ENCODE measurements at places on chromosomes 2 and 18.

DNA sequence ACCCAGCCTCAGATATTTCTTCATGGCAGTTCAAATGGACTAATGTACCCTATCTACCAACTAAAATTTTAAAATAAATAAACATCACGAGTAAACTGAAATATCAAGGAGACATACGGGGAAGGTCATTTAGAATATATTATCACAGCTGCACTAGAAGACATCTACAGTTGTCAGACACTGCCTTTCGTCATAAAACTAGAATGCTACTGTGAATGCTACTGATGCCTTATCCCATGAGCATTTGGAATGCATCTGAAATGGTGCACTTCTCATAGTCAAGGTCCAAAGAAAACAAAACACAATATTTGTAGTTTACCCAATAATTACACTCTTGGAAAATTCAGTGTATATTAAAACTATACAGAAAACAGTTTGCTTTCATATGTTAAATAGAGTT, 165.2 kb downstream of the MREG start:
- DNase-seq: no peak

GRCh38 chr2:74037379-74037860, 52.7 kb downstream of the TET3 start:
- peak; percentile 68 for DNase-seq

- DNase-seq: no peak
These were observed 35.1 kb downstream of the MAPRE2 start for GRCh38 chr18:35076135-35076924.

DNA sequence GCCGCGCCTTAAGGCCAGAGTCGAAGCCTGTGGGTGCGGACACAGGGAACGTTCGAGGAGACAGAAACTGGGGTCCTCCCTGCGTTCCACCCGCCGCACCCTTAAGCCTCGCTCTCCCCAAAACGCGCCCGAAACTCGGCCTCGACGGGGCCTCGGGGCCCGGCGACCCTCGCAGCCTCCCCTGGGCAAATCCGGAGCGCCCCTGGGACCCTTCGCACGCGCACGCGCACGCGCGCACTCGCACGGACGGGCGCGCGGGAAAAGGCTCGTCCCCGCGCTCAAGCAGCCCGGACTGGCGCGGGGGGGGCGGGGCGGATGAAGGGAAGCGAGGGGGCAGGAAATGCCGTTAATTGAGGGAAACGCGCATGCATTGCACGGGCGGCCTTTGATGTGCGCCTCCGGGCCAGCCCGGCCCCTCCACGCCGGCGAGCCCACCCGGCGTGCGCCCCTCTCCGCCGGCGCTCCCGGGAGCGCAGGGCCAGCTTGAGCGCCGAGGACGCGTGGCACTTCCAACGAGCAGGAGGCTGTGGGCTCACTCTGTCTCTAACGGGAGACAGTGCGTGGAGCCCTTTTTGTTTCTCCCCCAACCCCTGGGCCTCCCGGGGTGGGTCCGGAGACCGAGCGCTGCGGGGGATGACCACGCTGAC, 5.4 kb upstream of the SALL3 start:
- no peak for DNase-seq

GRCh38 chr2:206851521-206851920, 86.1 kb downstream of the FASTKD2 start:
- DNase-seq: no peak

GRCh38 chr2:70627211-70627898, 73.7 kb upstream of the TGFA start:
- no peak for DNase-seq

DNA sequence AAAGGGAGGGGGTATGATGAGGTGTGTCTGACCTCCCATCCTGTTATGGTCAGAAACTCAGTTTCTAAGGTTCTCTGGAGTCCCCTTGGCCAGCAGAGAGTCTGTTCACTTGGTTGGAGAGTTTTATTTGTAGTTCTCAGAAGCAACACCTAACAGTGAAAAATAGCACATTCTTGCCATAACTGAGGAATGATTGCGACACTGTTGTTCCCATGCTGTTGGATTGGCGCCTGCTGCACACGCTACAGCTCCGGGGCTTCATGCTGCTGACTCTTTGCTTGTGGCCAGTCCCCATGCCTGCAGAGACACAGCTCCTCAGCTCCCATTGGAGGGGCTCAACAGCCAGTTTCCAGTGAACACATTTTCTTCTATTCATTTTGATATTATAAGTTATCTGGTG, 42.1 kb downstream of the TPGS2 start:
- no peak for DNase-seq

GRCh38 chr2:126751477-126751876, 95.5 kb downstream of the GYPC start:
- DNase-seq: no peak

DNA sequence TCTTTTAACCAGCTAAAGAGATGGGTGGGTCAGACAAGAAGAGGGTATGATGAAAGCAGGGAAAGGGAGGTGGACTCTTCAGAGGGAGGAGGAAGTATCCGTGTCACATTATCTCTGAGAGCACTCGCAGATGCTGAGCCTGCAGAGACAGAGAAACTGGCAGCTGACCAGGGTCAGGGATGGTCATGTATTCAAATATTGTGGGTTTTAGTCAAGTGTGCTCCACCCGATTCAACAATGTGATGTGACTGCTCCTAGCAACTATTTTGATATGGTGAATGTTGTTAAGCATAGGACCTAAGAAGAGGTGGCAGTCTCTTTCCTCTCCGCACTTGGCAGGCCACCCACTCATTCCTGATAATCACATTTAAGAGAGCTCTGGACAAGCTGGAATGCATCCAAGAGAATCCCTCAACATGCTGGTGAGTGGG, 1.3 kb upstream of the CLIP4 start:
- no peak for DNase-seq

- DNase-seq: no peak
These were observed 9.1 kb upstream of the LCLAT1 start for GRCh38 chr2:30437809-30438548.

- DNase-seq: no peak
These were observed 37.3 kb downstream of the RHBDD1 start for GRCh38 chr2:226873051-226873620.

- DNase-seq: no peak
These were observed 12.4 kb upstream of the TAF1B start for GRCh38 chr2:9830685-9831410.

GRCh38 chr2:183927406-183928325, 670.7 kb upstream of the ZNF804A start:
- DNase-seq: no peak

- DNase-seq: no peak
These were observed 478.8 kb downstream of the PTPRM start for GRCh38 chr18:8045884-8046281.

- DNase-seq: peak; percentile 66
These were observed 3.2 kb downstream of the UBXN4 start for GRCh38 chr2:135744760-135745314.

GRCh38 chr2:12320991-12321641, 395.6 kb upstream of the TRIB2 start:
- DNase-seq: no peak

DNA sequence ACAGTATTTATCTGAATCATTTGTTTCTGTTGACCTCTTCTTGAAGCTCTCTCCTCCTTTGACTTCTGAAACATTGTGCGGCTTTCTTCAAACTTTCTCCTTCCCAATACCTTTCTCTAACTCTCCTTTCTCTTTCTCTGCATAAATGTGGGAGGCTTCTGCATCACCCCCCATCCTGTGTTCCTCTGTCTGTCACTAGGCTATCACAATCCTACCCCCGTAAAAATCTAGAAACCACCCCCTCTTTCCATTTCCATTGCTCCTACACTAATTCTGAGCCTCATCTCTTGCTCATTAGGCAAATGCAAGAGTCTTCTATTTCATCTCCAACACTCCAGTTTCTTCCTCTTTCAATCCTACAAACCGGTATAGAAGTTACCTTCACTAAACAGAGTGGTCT, 32.2 kb upstream of the ZNF385B start:
- no peak for DNase-seq

DNA sequence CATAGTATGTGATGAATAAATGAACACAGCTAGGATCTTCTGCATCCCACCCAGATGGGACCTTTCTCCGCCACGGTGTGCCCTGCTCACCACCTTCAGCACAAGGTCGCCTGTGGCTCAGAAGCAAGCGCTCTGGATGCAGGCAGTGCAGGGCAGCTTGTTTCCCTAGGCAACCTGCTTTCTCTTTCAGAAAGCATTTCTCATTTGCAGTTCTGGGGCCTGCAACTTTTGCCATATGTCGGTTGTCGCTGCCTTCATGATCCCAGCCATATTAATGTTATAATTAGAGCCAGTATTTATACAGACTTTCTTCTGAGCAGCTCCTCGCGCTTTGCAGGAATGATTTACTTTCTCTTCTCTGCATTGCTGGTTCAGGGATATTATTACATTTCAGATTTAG, 692.8 kb downstream of the RNF144A start:
- DNase-seq: no peak

GRCh38 chr2:230919240-230919639, 5.8 kb downstream of the GPR55 start:
- no peak for DNase-seq

GRCh38 chr18:13416208-13416607, 197.6 kb downstream of the LDLRAD4 start:
- DNase-seq: no peak

GRCh38 chr2:234863043-234863934, 88.5 kb upstream of the SH3BP4 start:
- DNase-seq: no peak

- DNase-seq: no peak
These were observed 272.9 kb downstream of the CDH20 start for GRCh38 chr18:61606068-61606660.

- peak; percentile 70 for DNase-seq
These were observed 11.7 kb upstream of the STK17B start for GRCh38 chr2:196183172-196183473.

GRCh38 chr2:189751080-189751658, 11.4 kb downstream of the OSGEPL1 start:
- DNase-seq: peak; percentile 61

- DNase-seq: no peak
These were observed 283.0 kb downstream of the ALPK2 start for GRCh38 chr18:58345875-58346274.

GRCh38 chr2:66843847-66844246, 408.9 kb downstream of the MEIS1 start:
- DNase-seq: no peak

DNA sequence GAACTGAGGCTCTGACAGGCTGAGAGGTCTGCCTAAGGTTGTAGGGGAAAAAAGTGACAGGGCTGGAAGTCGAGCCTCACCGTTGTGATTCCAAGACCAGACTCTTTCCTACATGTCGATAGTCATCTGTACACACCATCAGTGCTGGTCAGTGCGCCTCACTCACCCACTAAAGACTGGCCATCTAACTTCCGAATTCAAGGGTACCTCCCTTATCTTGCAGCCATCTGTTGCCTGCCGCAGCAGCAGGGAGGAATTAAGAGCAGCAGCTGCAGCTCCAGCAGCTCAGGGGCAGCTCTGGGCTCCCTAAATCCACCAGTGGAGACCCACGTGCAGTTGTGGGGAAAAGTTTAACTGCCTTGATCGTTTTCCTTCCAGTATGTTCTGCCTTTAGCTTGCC, 32.6 kb upstream of the GPR39 start:
- no peak for DNase-seq

- peak; percentile 7 for DNase-seq
These were observed 36.4 kb downstream of the FLACC1 start for GRCh38 chr2:201320701-201321100.

DNA sequence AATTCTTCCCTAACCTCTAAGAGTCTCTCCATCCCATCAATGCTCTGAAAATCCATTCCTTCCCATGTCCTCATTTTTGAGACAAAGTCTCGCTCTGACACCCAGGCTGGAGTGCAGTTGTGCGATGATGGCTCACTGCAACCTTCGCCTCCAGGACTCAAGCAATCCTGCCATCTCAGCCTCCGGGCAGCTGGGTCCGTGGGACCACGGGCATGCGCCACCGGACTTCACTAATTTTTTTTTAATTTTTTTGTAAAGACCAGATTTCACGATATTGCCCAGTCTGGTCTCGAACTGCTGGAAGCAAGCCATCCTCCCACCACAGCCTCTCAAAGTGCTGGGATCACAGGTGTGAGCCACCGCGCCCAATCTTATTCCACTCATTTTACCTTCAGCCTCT, 1.6 kb downstream of the FEZ2 start:
- no peak for DNase-seq

DNA sequence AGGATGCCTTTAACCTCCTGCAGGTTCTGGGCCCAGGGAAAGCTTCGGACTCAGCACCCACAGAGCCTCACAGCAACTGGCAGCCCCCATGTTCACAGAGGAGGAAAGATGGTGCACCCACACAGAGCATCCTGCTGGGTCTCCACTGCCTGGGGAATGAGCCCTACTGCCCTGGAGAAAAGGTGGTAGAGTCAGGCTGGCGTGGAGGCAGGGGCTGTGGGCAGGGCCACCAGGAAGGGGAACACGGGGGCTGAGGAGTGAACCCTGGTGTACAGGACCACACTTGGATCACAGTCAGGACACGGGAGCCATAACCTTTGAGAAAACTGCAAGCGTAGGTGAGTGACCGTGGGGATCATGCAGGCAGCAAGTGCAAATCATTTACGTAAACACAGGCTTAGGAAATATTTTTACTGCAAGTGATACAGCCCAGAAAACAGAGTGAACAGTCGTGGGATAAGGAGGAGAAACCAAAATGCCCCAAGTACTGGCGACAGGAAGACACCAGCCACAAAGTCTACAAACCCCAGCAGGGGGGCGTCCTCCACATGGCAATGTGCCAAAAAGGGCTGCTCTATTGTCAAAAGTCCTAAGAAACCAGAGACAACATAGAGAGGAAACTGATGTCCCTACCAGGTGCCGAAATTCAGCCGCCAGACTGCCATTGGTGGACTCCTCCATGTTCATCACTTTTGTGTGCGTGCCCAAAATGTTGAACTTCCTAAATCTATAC, 27.6 kb downstream of the STAT1 start:
- no peak for DNase-seq

- DNase-seq: no peak
These were observed 573.6 kb downstream of the TMEM182 start for GRCh38 chr2:103335403-103335802.

DNA sequence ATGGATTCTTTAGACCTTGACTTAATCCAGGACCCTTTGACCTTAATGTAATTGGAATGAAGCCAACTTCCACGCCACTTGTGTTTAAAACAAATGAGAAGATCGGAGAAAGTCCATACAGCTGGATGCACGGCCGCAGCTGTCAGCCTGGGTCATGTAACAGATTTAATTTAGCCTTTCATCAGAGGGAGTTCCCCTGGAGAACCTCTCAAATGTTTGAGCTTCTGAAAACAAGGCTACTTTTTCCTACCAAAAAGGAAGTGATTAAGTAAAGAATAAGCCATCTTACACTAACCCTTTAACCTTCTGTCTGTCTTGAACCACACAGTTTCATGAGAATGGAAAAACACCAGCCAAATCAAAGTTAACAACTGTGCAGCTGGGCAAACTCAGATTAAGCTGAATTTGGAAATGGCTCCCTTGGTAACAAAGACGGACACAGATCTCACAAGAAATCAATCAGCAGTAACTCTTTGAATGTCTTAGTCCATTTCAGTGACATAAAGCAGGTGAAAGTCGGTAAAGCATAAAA, 103.6 kb downstream of the DOCK10 start:
- DNase-seq: peak; percentile 82

GRCh38 chr2:38131676-38132075, 55.7 kb upstream of the CYP1B1 start:
- no peak for DNase-seq

Measured in NAMALWA (cell line).